Activated T-helper 1 cell treated with anti-CD3 and anti-CD28 coated beads, Interleukin-12 subunit alpha, Interleukin-12 subunit beta, Interleukin-2, Interleukin-4 antibody, amounts not matched to agents 30 ng/mL and 10 ng/mL and 1 ng/mL, durations not matched to agents 14 hours and 24 hours and 36 hours (primary cell): ENCODE measurements at places on chromosomes 11 and 22. TPM values are rescaled to one million over a fixed set of nuclear protein-coding genes. Genes with fewer than 3 reads are reported as not detected.

ADAMTS15 gene
- 0.02 TPM in 1 of 2 replicates, not detected in the other for total RNA-seq

PCNX3 gene
- total RNA-seq: 55.0 and 55.2 TPM in 2 replicates

GRCh38 chr11:94549146-94549545, 5.4 kb downstream of the FUT4 start:
- DNase-seq: no peak

DNA sequence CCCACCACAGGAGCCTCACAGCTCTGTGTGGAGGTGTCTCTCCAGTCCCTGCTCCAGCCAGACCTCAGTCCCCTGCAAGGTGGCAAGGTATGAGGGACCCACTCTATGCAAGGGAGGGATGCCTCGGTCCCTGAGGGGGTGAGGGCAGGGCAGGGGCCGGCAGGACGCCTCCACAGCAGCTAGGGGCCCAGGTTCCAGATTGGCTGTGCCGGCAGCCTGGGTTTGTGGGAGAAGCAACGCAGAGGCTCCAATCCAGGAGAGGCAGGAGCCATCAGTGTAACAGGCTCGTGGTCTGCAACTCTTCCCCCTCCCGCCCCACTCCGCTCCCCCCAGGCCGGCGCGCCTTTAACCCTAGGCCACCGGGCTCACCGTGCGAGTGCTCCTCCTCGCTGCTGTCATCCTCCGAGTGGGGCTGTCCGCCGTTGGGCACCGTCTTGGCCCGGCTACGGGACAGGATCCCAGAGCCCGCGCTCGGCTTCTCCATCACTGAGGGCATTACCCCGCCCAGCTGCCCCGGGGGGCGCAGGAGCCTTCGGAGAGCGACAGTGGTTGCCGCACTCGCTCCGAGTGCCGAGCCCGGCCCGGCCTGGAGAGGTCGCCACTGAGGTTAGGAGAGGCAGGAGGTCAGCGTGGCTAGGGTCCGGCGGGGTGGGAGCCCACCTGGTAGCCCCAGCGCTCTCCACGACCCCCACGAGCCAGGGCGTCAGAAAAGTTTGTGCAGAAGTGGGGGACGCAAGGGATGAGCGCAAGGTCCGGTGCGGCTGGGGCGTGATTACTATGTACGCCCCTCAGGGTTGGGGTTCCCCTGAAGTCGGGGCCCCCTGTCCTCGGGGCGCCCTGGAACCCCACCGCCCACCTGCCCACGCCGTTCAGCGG, 765 bp downstream of the RCOR2 start:
- no peak for DNase-seq
